ENCODE measurements at places on chromosomes 4 and X.

DNA sequence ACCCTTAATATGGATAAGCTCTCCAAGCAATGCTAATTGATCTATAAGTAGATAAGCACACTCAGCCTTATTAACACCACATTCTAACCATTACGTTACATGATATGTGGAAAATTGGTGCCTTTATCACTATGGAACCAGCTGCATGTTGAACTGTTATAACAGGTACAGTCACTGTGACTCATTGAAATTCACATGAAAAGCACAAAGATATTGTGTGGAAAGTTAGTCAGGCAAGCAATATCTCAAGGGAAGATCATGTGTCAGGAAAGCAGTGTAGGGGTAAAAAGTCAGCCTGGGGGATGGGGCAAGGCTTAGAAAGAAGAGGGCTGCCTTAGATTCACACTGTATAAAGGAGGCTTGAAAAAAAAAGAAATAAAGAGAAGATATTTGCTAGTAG is 313.7 kb upstream of the SMIM31 start:
- DNase-seq = no peak

DNA sequence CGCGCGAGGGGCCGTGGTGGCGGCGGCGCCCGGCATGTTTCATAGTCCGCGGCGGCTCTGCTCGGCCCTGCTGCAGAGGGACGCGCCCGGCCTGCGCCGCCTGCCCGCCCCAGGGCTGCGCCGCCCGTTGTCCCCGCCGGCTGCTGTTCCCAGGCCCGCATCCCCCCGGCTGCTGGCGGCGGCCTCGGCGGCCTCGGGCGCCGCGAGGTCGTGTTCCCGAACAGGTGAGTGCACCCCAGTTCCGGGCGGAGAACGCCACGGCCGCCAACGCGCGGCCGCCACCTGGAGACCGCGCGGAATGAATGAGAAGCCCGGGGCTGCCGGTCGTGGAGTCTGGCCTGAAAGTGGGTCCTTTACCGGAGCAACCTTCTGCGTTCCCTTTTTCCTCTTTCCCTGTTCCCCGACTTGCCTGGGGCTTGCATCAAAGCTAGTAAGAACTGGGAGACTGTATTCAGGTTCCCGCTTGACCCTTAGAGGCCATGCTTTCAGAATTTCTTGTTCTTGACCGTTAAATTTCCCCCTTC is 429 bp downstream of the NOCT start:
- no peak for DNase-seq

DNA sequence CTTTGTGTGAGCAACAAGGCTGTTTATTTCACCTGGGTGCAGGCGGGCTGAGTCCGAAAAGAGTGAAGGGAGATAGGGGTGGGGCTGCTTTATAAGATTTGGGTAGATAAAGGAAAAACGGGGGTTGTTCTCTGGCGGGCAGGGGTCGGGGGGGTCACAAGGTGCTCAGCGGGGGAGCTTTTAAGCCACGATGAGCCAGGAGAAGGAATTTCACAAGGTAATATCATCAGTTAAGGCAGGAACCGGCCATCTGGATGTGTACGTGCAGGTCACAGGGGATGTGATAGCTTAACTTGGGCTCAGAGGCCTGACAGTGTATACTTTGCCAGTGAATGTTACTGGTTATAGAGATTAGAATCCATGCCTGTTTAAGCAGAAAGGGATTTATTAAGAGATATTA is 19.7 kb upstream of the SPCS3 start:
- DNase-seq = no peak

DNA sequence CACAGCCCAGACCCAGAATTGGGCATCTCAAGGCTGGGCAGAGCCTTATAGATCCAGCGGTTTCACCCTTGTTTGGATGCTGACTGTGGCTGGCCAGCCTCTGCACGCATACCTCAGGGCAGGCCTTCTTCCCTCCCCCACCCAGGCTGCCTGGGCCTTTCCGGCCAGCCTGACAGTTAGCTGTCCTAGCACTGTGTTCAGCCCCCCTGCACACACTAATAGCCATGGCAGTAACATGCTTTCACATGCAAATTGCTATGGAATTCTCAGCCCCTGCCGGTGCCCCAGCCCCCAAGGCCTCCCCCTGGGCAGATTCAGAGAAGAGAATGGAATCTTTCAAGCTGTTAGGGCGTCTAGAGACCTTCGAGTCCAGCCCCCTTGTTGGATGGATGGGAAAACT is 17.7 kb downstream of the EFNB1 start:
- no peak for DNase-seq

DNA sequence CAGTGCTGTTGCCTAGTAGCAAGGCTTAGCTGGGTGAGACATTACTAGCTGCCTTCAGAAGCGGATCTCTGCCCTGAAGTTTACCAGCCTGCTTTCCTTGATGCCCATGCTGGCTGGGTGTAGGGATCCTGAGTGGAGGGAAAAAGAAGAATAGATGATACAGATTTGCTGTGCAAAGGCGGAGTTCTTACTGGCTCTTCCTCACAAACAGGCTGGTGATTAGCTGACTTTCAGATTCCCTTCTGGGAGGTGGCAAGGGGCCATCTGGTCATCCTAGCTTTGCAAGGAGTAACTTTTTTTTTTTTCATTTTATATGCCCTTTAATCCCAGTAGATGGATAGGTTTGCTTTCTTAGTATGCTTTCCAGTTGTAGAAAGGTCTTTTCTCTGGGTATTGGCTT is 44.8 kb downstream of the SMARCA5 start:
- no peak for DNase-seq

DNA sequence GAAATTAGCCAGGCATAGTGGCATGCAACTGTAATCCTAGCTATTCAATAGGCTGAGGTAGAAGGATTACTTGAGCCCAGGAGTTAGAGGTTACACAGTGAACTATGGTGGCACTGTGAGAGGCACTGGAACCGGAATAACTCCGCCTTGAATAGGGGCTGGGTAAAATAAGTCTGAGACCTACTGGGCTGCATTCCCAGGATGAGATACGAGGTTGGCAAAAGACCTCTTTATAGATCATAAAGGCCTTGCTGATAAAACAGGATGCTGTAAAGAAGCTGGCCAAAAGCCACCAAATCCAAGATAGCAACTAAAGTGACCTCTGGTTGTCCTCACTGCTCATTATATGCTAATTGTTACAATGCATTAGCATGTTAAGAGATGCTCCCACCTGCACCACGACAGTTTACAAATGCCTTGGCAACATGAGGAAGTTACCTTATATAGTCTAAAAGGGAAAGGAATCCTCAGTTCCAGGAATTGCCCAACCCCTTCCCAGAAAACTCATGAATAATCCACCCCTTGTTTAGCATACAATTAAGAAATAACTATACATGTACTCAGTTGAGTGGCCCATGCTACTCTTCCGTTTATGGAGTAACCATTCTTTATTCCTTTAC is 88.6 kb downstream of the CENPC start:
- no peak for DNase-seq

DNA sequence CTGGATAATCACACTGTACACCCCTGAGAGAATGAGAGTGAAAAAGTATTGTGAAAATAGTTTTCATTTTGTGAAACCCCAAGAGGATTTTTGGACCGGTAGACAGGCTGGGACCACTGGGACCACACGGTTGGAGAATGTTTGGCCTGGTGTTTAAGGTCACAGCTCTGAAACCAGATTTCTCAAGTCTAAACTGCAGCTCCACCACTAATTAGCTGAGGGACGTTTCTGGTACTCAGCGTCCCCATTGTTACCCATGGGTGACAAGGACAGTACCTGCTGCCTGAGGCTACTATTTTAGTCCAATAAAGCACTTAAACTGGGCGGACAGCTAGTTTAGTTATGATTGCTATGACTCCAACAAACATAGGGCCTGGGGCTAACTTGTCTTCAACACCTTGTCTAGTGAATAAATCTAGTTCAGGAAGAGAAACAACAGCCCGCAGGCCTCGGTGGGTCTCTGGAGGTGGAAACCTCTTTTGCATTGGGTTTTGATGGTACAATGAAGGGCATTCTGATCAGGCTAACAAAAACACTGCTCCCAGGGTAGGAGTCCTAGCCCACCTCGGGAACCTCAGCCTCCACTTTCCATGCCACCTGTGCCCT is 509 bp upstream of the USP11 start:
- no peak for DNase-seq

GRCh38 chr4:113657586-113658233 is 103.8 kb downstream of the CAMK2D start:
- no peak for DNase-seq

- no peak for DNase-seq
Measured at GRCh38 chr4:7206911-7207567, 14.7 kb downstream of the SORCS2 start.

GRCh38 chr4:76962406-76963130 is 13.0 kb downstream of the SEPTIN11 start:
- DNase-seq = no peak

DNA sequence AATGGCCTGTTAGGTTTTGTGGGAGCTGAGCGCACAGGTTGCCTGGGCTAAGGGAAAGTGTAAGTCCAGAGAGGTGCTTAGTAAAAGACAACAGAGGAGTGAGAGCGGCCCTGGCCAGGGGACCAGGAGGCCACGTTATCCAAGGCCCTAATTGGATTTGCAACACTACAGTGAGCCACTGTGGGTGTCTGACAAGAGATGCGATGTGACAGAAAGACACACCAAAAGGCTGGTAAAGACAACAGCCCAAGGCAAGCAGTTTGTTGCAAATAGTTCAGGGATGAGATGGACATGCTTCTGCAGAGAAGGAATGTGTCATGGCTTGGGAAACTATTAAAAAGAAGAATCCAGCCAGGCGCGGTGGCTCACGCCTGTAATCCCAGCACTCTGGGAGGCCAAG is 162.7 kb upstream of the KIT start:
- no peak for DNase-seq

- DNase-seq = no peak
Measured at GRCh38 chr4:183441276-183441675, 3.2 kb upstream of the CDKN2AIP start.

GRCh38 chr4:145103496-145103895 is 5.4 kb downstream of the ABCE1 start:
- no peak for DNase-seq

DNA sequence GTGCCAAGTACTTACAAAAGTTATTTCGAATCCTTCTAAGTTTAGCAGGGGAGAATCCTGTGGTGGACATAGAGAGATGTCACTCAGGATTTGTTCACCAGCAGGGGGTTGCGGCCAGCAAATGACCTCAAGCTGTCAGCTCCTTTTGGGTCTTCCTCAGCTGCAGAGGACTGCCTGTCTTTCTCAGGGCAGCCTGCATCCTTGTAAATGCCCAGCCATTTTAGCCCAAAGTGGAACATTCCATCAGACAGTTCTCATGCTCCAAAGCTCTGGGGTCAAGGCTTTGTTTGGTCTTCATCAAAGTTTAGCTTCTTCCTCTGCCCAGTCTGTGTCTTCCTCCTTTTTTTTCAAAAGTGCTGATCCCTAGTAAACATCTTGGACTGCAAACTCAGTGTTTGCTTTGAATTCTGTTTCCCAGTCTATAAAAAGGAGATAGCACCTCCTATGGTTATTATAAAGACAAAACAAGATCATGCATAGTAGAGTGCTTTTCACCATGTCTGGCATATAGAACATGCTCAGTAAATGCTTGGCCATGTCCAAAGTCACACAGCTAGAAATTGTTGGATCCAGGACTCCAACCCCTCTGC is 156.4 kb upstream of the GATB start:
- DNase-seq = no peak

- no peak for DNase-seq
Measured at GRCh38 chr4:145812919-145813318, 125.7 kb downstream of the ZNF827 start.

DNA sequence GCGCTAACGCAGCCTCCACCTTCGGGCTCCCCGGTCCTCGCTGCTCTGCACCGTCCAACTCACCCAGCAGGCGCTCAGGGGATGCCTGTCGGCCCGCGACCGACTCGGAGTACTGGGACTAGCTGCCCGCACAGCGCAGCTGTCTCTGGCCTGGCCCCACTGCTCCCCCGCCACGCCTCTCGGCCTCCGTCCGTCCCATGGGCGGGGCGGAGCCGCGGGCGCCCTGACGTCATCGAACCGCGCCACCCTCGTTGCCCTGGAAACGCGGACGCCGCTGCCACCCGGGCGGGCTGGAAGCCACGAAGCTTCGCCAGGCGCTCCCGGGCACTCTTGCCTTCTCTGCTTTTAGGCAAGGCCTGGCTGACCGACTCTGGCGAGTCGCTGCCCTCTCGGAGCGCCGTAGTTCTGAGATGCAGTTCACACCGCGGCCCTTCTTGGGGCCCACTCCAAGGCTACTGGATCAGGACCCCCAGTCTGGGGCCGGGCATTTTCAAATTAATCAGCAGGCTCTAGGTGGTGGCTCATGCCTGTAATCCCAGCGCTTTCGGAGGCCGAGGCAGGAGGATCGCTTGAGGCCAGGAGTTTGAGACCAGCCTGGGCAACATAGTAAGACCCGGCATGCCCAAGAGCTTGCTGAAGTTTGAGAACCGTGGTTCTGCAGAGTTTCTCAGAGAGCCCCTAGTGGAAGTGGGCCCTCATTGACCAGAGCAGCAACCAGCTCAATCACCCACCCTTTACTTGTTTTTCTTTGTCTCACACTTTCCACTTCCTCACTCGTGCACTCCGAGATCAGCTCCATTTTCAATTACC is 12.0 kb downstream of the ACOX3 start:
- peak; percentile 54 for DNase-seq

GRCh38 chr4:67581208-67581857 is 22.8 kb downstream of the STAP1 start:
- DNase-seq = no peak

DNA sequence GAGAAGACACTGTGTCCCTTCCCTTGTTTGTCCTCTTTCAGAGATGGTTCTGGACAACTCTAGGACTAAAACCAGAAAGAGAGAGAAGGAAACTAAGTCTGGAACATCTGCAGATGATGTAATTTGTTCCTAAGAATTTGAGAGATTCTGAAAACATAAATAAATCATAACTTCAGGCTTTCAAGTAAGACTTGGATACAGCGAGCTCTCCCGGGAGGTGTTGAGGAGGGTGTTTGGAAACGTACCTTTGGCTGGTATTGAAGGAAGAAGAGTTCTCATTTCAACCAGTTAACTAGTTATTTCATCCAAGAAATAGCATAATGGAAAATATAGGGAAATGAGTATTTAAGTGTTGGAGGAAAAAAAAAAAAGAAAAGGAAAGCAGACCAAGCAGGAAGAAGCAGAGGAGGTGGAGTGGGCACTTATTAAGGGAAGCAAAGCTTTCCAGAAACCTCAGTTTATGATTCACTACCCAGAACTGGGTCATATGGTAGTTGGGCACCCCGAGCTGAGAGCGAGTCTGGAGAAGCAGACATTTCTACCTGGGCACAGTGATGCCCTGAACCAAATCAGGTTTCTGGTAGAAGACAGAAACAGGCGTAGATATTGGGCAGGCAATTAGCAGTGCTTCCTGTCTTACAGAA is 26.9 kb downstream of the CCNG2 start:
- no peak for DNase-seq

DNA sequence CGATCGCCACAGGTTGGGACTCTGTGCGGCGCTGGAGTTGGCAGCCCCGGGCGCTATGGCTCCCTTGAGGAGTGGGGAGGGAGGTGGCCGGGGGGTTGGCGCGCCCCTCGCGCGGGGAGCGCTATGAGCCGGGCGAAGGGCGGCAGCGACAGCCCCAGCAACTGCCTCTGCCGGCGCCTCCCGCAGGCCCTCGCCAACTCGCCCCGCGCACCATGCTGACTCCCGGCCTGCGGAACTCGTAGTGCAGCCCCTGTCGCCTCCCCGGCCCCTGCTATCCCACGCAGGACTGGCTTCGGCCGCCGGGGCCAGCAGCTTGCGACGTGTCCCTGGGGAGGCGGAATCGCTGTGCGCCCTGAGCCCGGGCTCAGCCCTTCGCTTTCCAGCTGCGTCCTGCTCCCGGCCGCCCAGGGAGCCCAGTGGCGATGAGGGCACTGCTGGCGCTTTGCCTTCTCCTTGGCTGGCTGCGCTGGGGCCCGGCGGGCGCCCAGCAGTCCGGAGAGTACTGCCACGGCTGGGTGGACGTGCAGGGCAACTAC is 415 bp downstream of the SHISA3 start:
- no peak for DNase-seq
